ENCODE measurements at places on chromosomes 1 and 21. TPM values are rescaled to one million over a fixed set of nuclear protein-coding genes. Genes with fewer than 3 reads are reported as not detected.

DNA sequence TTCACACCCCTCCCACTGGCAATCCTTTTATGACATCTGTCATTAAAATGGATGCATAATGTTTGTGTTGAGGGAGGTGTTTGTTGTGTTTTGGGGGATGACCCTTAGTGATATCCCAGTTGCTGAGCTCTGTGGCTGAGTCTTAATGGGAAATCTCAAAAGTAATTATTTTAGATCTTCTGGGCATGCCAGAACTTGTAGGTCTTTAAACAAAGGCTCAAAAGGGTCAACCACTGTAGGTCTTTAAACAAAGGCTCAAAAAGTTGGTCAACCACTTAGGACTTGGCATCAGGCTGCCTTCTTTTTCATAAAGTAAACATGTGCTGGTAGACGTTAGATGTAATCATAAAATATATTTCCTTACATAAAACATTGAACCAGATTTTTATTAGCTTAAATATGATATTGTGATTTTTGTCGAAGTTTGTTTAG, 78.0 kb downstream of the CDC14A start:
- no peak for DNase-seq

- no peak for DNase-seq
Measured at GRCh38 chr1:33147997-33148314, 33.9 kb downstream of the TRIM62 start.

- DNase-seq: no peak
Measured at GRCh38 chr1:184163674-184164465, 112.3 kb downstream of the TSEN15 start.

- no peak for DNase-seq
Measured at GRCh38 chr1:151782741-151783140, 7.6 kb downstream of the TDRKH start.

- no peak for DNase-seq
Measured at GRCh38 chr1:62849031-62849430, 65.1 kb downstream of the ATG4C start.

GRCh38 chr21:36461918-36462486, 17.9 kb downstream of the CLDN14 start:
- DNase-seq: no peak

DNA sequence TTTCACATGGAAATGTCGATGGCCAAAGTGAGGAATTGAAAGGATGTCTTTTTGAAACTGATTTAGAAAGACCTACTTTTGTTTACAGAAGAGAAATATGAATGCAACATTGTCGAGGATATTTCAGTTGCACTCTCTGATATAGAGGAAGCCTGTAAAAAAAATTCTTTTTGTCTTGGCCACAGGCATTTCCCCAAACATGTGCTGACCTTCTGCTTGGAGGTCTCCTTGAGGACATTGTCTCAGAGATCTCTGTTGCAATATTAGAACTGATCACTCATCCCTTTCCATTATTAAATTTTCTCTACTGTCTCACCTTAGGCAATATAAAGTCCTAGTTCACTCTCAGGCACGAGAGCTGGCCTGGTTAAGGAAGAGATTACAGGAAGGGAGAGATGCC, 16.0 kb downstream of the S100A11 start:
- DNase-seq: no peak

GRCh38 chr1:241828463-241829021, 19.5 kb upstream of the EXO1 start:
- no peak for DNase-seq

DNA sequence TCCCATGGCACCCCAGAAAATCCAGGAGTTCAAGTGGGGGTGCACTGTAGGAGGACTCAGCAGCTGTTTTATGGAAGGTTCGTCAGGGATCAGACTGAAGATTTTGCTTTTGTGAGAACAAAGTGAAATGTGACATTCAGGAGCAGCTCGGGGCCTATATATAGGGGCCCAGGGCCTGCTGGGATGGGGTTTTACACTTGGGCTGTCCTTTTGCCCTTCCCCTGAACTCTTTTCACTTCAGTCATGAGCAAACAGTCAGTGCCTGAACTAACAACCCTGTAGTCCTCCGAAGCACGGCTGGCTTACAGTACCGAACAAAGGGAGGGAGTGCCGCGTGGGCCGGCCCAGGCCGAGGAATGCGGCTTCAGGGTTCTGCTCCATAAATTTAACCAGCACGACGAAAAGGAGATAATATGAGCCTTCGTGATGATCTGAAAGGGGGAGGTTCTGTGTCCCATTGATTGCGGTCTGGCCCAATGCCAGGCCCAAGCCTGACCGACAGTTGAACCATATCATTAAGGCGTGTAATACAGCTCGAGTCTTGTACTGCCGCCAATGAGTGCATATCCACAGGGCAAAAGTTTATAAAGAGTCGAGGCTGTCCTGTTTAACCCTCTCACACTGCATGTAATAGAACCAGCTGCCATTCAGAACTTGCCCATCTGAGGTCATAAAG, 139.9 kb downstream of the DHRS3 start:
- DNase-seq: peak; percentile 93

- DNase-seq: no peak
Measured at GRCh38 chr1:114218361-114219171, 64.9 kb upstream of the SYT6 start.

- DNase-seq: no peak
Measured at GRCh38 chr1:200640963-200641401, 20.4 kb upstream of the KIF14 start.

GRCh38 chr1:6884652-6885153, 99.4 kb downstream of the CAMTA1 start:
- DNase-seq: no peak

DNA sequence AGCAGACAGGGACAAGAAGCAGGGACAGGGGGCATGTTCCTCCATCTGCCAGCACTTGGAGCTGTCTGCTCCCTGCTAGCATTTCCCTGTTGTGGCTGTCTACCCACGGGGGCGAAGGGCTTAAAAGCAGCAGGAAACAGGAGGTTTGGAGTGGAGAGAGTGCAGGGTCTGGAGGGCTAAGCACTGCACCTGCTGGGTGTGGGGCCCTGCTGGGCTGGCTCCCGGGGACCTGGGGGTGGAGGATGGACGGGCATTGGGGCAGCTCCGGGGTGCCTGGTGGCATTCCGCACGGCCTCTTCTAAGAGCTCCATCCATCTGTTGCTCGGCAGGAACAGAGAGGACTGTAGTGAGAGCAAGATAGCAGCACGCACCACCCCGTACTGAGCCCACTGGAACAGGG, 21.2 kb downstream of the LRRC71 start:
- DNase-seq: no peak

- DNase-seq: no peak
Measured at GRCh38 chr1:101309334-101310311, 72.8 kb downstream of the S1PR1 start.

- no peak for DNase-seq
Measured at GRCh38 chr1:176551146-176551545, 88.2 kb downstream of the PAPPA2 start.

DNA sequence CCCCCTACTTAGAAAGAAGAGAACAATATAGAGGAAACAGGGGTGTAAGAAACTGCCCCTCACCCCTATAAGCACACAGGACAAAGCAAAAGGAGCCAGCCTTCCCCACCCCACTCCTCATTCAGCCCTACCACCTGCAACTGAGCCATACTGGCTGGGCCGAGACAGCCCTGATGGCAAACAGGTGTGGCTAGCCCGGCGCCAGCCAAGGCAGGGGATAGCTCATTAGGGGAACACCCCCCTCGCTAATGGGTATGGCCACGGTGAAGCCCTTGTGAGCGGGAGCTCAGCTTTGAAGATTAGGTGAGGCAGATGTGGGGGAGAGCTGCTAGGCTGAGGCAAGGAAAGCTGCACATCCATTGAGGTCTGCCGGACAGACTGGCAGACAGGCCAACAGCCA, 65.5 kb downstream of the ERI3 start:
- DNase-seq: no peak

DNA sequence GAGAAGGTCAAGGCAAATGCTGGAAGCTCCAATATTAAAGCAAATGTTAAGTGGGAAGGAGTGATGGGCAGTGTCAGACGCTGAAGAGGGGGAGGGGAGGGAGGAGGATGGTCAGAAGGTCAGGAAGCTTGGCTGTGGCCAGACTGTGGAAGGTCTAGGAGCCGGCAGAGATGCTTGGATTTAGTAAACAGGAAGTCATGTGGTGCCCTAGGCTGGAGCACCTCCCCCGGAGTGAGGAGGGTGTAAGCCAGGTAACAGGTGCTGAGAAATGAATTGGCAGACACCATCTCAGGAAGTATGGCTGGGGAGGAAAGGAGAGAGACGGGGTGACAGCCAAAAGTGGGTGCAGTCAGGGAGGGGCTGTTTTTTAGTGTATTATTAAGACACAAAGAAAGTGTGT, 17.7 kb downstream of the CSMD2 start:
- DNase-seq: no peak

- no peak for DNase-seq
Measured at GRCh38 chr21:41956926-41957729, 3.3 kb upstream of the C2CD2 start.

DNA sequence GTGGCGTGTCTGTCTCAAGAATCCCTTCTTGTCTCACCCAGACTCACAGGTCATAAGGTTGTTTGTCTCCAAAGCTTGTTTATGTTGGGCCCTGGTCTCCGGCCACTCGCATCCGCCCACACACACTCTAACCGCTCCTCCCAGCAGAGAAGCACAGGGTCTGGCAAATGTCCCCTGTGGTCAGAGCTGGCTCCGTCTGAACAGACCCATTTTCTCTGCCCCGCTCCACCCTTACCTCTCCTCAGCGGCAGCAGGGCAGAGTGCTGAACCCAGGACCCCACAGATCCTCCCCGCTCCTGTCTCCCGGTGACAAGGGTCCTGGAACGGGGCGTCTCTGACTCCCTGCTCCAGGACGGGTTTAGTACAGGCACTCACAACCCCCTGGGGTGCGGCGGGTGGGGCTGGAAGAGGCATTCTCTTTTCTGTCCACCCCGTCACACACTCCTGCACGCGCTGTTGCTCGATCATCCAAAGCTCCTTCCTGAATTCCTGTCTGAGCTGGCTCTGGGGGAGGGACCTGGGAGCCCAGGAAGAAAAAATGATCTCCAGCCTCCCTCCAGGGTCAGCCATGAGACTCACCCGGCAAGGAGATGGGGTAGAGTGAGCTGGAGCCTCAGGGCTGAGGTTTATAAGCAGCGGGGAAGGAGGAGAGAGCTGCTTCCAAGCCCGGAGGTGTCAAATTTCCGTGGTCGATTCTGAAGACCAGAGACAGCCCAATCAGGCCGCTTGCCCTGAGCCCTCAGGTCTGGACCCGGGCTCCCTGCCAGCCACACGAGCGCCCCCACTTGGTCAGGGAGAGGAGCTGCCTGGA, at the start of gene S100A13:
Gene S100A13, minus strand, starts transcription at position 602 of the 811 bp plus-strand sequence. CDS start 1,033 bp downstream, outside the sequence.
- DNase-seq: peak; percentile 81

GRCh38 chr1:116911779-116912469, 2.2 kb downstream of the PTGFRN start:
- no peak for DNase-seq

DNA sequence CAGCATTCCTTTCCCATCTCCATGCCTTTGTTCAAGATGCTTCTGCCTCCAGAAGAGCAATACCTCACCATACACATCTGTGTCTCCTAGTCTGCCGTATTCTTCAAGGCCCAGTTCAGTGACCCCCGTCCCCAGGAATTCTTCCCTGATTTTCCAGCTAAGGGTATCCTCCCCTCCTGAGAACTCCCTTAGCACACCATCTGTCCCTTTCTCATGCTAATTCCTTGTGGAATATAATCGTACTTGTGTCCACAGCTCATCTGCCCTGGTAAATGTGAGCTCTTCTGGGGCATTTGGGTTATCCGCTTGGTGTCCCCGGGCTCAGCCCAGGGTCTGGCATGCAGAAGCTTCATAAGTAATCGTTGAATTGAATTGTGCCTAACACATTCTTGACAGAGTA, 40.9 kb downstream of the BEND5 start:
- no peak for DNase-seq

- no peak for DNase-seq
Measured at GRCh38 chr1:53807916-53808315, 30.2 kb downstream of the NDC1 start.

DNA sequence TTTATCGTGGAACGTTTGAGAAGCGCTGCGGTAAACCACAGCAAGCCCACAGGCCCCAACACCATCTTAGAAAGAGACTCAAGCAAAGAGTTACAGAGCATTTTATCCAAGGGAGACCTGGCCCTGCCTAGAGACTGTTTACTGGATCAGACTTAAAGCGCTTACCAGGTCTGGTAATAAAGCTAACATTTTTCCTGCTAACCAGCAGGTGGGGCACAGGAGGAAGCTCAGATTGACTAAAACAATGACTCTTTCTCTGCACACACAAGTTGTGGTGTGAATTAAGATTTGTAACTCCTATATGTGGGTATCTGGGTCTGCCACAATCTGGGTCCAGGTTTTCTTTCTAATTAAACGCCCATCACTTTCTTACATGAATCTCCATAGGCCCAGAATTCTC, 136.5 kb upstream of the ETS2 start:
- DNase-seq: no peak

GRCh38 chr1:54965624-54966340, 14.6 kb upstream of the TMEM61 start:
- no peak for DNase-seq

GRCh38 chr1:79819140-79819539, 812.6 kb upstream of the ADGRL4 start:
- DNase-seq: no peak

GRCh38 chr1:235986869-235987268, 78.0 kb downstream of the NID1 start:
- no peak for DNase-seq

DNA sequence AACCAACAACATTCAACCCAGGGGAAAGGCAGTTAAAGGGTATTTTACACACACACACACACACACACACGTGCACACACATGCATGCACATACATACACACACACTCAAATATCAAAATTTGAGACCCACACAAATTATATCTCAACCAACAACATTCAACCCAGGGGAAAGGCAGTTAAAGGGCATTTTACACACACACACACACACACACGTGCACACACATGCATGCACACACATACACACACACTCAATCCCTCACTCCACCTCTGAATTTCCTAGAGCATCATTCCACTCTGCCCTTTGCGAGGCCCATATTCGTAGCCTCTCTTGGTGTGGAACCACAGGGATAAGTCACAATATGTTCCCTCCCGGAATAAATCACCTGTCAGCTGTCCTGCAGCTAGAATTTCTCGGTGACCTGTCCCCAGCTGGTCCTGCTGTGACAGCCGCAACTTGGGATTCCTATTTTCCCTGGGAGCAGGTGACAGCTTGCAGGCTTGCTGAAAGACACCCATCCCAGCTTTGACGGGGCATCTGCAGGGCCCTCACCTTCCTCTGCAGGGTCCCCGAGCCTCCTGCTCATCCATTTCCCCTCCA, 122.7 kb downstream of the PSMG1 start:
- DNase-seq: no peak

The GPR37L1 gene
- total RNA-seq: 0.07 TPM

The FCRL1 gene
- total RNA-seq: not detected

The DHRS3 gene
- 1,086 TPM for total RNA-seq

The KRTAP10-7 gene
- total RNA-seq: not detected

The TEX50 gene
- total RNA-seq: not detected

The SPRR3 gene
- total RNA-seq: not detected

Measured in mesothelial cell of epicardium (in vitro differentiated cells).